ENCODE measurements at places on chromosomes 1 and 21.

- DNase-seq = no peak
These were observed 21.6 kb downstream of the LDLRAP1 start for GRCh38 chr1:25564777-25565574.

GRCh38 chr1:185062710-185063370 lies 17.5 kb downstream of the RNF2 start:
- DNase-seq = no peak

GRCh38 chr1:205407970-205408369 lies 13.9 kb downstream of the LEMD1 start:
- no peak for DNase-seq

- no peak for DNase-seq
These were observed 11.7 kb upstream of the USP48 start for GRCh38 chr1:21794656-21795055.

- peak; percentile 76 for DNase-seq
These were observed 27.4 kb upstream of the COQ8A start for GRCh38 chr1:226912587-226913176.

DNA sequence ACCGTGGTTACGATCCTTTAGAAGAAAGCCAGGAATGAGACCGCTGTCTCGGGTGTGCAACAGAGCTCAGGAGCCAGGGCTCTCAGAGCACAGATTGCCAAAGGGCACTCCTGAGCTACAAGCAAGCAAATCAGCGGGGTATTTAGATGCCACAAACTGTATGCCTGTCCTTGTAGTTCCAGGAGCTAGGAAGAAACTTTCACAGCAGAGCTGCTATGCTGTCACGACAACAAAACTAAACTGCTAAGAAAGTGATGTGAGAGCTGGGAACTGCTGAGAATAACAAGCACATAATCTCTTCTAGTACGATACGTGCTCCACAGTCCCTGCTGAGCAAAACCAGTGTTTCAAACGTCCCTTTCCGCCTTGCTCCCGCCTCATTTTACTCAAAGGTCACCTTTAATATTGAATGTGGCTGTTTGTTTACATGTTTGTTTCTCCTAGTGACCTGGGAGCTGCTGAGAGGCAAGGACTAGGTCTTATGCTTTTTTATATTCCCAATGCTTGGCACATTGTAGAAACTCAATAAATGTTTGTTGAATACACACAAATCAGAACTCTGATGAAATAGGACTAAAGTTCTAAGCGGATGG lies 14.7 kb downstream of the GREM2 start:
- DNase-seq = no peak

DNA sequence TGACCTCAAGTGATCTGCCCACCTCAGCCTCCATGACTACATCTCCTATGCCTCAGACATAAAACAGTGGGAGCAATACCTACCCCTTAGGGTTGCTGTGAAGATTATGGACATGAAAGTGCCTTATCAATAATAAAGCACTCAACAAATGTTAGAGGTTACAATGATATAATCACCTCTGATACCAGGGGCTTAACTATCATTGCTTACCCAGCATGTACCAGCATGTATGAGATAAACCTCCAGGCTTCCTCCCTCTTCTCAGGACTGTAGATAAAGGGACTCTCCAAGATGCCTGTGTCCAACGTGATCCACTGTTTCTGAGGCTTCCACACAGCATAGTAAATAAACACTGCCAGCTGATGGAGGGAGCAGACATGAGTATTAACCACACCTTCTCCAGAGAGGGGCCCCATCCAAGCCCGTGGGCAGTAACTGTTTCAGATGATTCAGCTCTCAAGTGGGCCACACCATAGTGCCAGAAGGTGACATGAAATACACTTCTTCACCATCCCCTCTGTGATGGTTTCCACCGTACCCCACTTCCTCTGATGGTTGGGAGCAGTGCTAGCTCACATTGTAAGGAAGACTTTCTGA lies 26.2 kb downstream of the RHBDL2 start:
- no peak for DNase-seq

DNA sequence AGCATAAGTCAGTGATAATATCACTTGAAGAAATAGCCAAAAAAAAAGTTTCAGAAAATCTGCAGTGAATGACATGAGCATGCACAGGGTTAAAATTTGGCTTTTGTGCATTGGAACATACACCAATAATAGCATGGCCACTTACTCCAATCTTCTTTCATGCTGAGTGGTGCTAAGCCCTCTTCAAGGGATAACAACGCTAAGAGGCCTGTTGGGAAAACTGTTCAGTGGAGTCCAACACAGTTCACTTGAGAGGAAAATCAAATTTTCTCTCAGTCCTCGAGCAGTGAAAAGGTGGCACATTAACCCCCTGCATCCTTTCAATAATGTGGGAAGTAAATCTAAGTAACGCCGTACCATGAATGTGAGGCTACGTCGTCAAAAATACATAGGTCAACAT lies 264.7 kb downstream of the SPATA17 start:
- DNase-seq = no peak

- no peak for DNase-seq
These were observed 960.0 kb downstream of the PLA2G4A start for GRCh38 chr1:187788718-187789117.

DNA sequence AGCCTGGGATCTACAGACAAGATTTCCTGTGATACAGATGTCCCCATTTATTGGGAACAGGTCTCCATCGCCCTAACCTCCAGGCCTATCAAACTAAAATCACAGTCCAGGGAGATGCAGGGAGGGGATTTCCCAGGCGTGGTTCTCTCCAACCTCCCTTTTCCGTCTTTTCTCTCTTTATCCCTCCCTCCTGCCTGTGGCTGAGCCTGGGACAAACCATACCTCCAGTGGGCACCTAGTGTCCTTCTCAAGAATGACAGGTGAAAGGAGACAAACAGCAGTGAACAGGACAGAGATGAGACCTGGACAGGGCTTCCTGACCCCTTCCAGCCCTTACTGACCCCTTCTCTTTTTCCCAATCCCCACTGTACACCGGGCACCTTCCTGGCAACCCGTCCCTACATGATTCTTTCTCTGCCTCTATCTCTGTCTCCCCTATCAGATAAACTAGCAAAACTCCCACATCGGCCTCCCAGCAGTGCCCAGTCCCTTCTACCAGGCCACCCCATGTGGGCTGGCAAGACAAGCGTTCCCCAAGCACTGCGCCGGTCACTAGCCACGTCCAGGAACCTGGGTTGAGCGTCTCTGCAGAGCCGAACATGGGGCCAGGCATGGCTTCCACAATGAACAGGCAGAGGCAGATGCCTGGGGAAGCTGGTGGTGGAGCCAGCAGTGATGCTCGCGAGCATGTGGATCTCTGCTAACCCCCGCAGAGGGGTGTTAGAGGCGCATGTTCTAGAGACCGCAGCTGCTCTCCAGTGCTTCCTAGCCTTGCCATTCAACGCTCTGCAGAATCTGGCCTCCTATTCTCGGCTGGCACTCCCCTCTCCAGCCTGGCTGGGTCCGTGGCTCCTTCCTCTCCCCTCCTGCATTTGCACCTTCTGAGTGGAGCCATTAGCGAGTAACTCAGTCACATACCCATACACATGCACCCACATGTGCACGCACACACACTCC lies 54.7 kb downstream of the ELK4 start:
- no peak for DNase-seq

DNA sequence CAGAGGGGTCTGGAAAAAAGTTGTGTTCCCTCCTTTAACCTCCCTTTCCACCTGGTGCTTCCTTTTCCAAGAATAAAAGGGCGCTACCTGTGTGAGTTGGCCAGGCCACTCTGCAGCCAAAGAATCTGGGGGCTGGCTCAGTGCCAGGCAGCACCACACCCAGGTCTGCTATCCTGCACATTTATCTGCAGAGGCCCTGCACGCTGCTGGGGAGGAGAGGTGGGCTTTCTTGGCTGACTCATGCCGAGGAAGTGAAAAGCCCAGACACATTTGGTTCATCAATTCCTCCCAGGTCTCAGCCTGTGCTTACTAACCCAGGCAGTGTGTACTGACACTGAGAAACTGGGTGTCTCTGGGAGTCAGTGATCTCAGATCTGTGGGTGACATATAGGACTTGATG lies 79.8 kb upstream of the F3 start:
- DNase-seq = no peak

GRCh38 chr1:9633493-9633892 lies 18.0 kb upstream of the PIK3CD start:
- DNase-seq = no peak

DNA sequence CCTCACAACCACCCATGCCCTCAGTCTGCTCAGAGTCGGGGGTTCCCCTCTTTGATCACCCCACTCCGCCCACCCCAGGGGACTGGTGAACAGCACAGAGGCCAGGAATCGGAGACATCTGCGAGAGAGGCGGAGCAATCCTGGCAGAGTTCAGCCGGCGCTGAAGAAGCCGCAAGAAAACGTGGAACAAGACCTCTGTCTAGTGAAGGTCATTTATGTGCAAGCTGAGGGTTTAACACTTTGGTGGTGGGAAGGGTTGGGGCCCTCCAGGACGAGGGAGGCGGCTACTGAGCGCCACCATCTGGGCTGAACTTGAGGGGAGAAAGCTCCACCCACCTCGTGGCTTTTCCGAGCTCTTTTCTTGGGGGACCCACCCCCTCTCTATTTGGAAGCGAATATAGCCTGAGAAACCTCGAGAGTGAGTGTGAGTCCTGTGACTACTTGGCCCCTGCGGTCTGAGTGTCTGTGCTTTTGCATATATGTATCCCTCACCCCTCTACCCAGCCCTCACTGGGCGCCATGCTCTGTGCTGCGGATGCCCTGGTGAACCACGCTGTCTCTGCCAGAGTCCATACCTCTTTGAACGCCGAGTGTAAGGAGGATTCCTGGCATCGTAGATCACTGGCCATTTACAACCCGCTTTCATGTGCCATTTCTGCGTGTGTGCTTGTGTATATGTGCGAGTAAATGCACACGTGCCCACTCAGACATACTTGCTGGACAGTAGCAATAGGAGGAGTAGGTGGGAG lies 1.2 kb upstream of the EPHA10 start:
- peak; percentile 72 for DNase-seq

GRCh38 chr1:207030522-207031009 lies 2.0 kb downstream of the C1orf116 start:
- DNase-seq = no peak

GRCh38 chr1:156513185-156513584 lies 12.6 kb upstream of the MEF2D start:
- DNase-seq = no peak

- DNase-seq = no peak
These were observed 2.7 kb upstream of the EDEM3 start for GRCh38 chr1:184757406-184757805.

GRCh38 chr1:26278303-26278702 lies 1.6 kb upstream of the SH3BGRL3 start:
- DNase-seq = no peak

DNA sequence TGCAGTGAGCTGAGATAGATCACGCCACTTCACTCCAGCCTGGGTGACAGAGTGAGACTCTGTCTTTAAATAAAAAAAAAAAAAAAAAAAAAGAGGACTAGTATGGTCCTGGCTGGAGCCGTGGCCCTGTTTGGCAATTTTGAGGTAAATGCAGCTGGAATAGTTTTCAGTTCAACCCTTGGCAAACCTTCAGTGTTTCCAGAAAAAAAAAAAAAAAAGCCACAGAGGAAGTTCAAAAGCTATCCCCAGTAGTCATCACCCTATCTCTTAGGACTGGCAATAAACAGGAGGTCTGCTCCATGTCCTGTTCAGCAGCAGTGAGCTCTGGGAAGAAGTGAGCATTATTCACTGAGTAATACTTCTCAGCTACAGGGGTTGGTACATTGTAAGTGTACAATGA lies 56.8 kb upstream of the ERRFI1 start:
- DNase-seq = no peak

GRCh38 chr1:179969962-179970361 lies 15.4 kb downstream of the CEP350 start:
- no peak for DNase-seq

DNA sequence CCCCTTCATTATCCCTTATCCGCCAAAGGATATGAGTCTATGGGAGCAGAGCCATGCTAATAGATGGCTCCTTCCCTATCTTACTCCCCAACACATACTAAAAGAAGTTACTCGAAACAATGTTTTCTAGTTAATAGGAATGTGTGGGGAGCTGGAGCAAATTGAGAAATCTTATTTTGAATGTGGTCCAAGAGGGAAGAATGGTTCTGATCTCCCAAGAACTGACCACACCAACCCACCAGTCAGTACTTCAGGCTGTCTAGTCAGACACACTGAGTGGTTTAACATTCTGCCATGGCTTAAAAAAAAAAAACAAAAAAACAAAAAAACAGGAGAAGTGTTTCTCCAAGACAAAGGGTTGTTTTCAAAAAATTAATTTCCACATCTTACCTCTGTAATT lies 31.5 kb upstream of the DNASE2B start:
- DNase-seq = no peak

GRCh38 chr1:63408331-63408730 lies 40.9 kb downstream of the ALG6 start:
- DNase-seq = no peak

DNA sequence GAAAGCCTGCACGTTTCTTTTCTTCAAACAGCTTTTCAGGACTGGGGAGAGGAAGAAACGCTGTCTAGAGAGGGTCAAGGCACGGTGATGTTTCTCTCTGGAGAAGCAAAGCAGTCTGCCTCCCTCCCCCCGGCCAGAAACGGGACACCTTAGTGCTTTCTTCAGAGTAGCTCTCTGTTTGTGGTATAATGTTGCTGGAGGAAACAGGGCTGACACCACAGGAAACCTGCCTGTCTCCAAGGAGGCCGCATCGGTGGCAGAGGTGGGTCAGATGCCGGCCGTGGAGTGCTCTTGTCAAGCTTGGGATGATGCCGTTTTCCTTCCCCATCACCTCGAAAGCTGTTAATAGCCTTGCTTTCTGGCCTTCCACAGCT lies 139.4 kb downstream of the DHRS3 start:
- DNase-seq = no peak

- no peak for DNase-seq
These were observed 28.9 kb downstream of the FMO3 start for GRCh38 chr1:171119648-171120047.

DNA sequence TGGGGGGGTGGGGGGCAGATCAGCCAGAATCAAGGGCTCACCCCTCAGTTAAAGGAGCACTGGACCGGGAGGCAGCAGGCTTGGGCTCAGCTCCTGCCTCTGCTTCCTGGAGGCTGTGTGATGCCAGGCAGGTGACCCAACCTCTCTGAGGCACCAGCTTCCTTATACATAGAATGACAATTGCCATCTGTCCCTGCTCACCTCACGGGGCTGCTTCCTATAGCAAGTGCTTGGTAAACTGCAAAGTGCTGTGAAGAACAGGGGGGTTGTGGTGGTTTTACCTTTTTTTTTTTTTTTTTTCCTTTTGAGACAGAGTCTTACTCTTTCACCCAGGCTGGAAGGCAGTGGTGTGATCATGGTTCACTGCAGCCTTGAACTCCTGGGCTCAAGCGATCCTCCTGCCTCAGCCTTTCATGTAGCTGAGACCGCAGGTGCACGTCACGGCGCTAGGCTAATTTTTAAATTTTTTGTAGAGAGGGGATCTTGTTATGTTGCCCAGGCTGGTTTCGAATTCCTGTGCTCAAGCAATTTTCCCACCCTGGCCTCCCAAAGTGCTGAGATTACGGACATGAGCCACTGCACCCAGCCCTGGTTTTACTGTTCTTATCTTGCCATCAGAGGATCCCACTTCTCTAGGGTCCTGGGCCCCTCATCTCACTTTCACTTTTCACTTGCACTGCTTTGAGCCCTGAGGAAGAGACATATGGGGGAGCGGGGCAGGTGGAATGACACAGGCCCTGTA lies 11.6 kb downstream of the KCNQ4 start:
- DNase-seq = no peak

- DNase-seq = no peak
These were observed 2.5 kb downstream of the TMEM63A start for GRCh38 chr1:225879521-225880221.

Measured in H1 (cell line).